ENCODE measurements at places on chromosomes 11 and 22.

GRCh38 chr11:1751531-1751921 is 1.1 kb upstream of the IFITM10 start:
- no peak for DNase-seq

- no peak for DNase-seq
These were observed 29.4 kb downstream of the TUB start for GRCh38 chr11:8110396-8110795.

- DNase-seq, result no peak
These were observed 23.3 kb downstream of the BCR start for GRCh38 chr22:23203452-23204124.

DNA sequence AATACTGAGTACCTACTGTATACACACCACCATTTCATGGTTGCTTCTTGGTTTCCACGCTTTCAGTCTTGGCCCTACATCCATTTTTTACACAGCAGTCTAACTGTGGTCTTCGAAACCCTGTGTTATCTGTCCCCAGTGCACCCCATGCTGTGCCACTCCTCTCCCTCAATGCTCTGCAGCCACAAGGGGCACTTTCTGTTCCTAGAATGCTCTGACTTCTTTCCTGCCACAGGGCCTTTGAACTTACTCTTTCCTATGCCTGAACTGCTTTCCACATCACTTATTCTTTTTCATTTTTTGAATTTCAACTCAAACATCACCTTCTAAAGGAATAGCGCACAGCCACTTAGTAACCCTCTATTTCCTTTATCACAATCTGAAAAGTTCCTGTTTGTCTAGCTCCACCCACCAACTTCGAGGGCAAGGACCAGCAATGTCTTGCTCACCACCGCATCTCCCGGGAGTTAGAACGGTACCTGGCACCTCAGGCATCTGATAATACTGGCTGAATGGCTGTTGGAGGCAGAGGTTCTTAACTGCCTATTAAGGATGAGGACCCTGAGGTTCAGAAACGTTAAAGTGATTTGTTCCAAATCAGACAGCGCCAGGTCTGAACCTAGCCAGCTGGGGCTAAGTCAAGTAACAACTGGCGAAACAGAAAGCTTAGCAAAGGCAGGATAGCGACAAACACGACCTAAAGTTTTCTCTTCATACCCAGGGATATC is 568 bp downstream of the ALG8 start:
- peak; percentile 33 for DNase-seq

DNA sequence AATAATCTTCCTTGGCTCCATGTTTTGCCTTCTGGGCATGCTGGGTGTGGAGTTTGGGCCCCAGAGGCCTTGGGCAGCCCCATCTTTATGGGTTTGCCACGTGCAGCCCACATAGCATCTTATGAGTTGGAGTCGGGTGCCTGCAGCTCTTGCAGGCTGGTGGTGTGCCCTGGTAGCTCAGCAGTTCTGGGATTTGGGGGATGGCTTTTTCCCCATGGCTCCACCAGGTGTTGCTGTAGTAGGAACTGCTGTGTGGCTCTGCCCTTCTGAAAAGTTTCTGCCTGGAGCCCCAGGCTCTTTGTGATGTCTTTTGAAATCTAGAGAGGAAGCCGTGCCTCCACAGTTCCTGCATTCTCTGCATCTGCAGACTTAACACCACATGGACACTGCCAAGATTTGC is 16.8 kb downstream of the EED start:
- no peak for DNase-seq

GRCh38 chr11:75851203-75851602 is 36.2 kb downstream of the UVRAG start:
- no peak for DNase-seq

DNA sequence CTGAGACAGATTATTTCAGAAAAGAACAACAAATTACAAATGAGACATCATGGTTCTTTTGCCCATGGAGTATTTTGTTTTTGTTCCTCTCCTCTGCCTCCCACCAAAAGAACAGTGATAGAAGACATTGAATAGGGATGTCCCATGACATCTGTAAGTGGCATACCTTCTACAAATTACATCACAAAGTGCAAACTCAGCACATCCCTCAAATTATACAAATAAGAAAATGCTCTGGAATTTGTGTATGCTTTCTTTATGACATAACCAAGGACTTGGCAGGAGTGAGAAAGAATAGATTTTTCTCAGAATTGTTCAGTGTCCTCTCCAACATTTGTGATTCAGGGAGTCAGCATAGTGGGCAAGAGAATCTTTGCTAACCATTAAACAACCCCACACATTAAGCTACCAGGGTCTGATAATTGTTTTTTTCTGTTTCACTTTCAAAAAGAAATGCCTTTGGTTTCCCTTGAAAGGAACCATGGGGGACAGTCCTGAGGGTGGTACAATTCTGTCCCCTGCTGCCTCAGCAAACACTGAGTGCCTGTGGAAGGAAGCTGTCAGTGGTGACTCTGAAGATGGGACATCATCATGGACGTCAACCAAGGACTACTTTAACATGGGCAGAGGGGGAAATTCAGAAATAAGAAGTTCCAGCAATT is 430.3 kb downstream of the AASDHPPT start:
- no peak for DNase-seq

DNA sequence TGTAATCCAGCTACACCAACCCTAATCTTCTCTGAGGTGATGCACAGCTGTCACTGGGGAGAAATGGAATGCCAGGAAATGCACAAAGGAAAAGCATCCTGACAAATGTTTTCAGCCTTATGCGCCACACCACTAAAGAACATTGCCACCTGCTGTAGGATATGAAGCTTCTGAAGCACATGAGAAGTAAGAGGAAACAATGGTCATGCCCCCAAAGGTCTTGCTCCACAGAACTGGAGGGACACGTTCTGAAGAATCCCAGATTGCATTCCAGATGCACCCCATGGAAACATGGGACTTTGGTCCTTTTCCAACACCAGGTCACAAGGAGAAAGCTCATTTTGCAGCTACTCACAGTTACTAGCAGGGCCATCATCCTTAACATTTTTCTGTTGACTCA is 48.7 kb upstream of the ZBED5 start:
- DNase-seq, result no peak

DNA sequence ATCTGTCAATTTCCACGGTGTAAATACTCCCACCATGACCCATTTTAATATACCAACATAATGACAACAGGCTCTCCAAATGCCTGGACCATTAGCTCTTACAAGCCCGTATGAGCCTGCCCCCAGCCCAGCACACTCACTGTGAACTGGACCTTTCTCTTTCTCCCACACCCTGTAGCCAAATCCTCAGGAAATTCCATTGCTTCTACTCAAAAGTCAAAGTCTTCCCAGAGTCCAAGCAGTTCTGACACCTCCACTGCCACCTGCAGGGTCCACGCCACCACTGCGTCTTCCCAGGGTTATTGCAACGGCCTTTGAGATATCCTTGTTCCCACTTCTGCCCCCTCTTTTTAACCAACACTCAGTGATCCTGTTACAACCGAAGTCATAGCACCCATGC is 110.1 kb upstream of the ASPHD2 start:
- no peak for DNase-seq

- peak; percentile 48 for DNase-seq
These were observed 1.3 kb downstream of the UNC93B1 start for GRCh38 chr11:68002575-68002937.
